ENCODE measurements at places on chromosomes 3 and 15.

DNA sequence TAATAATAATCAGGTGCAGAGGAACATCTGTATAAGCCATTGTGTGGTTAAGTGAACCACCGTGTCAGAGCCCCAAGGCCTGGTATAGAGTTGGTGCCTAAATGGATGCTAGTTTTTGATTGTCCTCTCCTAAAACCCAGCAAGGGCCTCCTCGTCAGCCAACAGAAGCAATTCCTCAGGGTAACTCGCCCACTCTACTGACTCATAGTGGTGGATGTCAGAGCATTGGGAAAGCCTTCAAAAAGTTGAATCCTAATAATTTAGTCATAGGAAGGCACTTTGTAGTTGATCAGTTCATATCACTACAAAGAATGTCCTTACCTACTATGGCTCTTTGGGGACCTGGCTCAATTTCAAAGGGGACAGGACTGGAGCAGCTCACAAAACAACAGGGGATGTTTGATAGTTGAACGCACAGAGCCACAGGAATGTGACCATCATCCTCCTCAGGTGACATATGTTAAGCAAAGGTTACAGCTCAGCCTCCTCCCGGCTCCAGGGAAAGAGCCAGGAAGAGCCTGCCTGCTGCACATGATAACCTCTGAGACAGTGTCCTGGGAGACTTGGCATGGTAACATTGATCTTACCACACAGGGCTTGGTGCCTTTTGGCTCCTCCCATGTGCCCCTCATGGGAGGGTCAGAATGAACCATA, 338.7 kb downstream of the CLSTN2 start:
- no peak for DNase-seq

DNA sequence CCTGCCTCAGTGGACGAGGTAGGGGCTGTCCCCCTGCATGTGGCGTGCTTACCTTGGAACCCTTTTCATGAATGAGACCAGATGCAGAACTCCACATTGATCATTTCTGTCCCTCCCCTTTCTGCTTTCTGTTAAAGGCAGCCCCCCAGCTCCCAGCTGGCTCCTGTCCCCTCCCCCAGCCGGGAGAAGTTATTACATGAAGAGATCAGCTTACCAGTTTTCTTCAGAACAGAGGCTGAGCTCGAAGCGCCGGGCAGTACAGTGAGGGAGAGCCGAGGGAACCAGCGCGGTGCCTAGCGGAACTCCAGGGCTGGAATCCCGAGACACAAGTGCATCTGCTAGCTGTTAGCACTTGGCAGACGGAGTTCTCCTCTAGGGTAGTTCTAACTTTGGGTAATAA, 263.3 kb upstream of the NR2E3 start:
- no peak for DNase-seq

DNA sequence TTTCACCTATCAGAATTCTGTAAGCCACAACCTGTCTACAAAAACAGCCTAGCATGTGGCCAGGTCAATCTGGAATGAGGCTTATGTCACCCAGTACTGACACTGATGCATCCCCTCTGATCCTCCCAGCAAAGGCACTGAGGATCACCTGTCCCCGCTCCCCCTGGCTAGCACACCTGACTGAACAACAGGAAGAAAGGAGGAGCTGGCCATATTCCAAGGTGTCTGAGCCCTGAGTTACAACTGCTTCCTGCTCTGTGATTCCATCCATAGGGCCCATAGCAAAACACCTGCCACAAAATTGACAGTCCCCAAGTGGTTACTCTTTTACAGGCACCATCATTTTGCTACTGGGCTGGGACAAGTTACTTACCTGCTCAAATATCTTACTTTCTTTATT, 555.5 kb upstream of the CFAP20DC start:
- DNase-seq, result no peak

DNA sequence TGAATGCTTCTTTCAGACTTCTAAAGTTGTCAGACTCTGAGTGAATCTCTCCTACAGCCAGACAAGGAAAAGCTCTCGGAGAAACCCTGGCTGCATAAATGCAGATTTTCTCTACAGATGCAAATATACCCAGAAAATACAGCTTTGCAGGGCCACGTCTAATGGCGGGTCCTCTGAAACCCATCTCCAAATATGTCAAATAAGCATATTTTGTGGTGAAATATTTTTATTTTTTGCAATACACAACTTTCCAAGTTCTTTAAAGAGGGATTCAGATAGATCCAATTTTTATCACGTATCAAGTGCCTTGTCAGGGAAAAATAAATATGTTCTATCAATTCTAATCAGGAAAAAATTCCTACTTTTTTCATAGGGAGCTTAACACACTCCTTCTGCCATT, 229.4 kb downstream of the SI start:
- no peak for DNase-seq

GRCh38 chr15:45139770-45140169, 10.0 kb downstream of the DUOX1 start:
- no peak for DNase-seq

DNA sequence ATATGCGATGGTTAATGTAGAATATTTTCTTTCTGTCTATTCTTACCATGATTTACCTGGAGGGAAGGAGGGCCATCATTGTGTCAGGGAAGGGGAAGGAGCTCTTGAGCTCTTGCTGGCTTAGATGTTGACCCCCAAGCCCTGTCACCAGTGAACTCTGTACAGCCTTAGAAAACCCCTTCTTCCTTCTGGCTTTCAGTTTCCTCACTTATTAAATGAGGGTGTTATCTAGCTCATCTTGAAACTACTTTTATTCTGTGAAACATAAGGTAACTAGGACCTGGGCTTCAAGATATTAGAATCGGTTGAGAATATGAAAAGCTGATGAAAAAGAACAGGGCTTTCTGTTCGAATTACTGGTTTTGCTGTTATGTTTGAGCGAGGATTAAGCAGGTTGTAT, 25.1 kb upstream of the UTS2B start:
- DNase-seq, result no peak
